ENCODE measurements at places on chromosomes 1 and 21.

- no peak for DNase-seq
Observed at GRCh38 chr1:212920896-212921295, 29.4 kb upstream of the VASH2 start.

DNA sequence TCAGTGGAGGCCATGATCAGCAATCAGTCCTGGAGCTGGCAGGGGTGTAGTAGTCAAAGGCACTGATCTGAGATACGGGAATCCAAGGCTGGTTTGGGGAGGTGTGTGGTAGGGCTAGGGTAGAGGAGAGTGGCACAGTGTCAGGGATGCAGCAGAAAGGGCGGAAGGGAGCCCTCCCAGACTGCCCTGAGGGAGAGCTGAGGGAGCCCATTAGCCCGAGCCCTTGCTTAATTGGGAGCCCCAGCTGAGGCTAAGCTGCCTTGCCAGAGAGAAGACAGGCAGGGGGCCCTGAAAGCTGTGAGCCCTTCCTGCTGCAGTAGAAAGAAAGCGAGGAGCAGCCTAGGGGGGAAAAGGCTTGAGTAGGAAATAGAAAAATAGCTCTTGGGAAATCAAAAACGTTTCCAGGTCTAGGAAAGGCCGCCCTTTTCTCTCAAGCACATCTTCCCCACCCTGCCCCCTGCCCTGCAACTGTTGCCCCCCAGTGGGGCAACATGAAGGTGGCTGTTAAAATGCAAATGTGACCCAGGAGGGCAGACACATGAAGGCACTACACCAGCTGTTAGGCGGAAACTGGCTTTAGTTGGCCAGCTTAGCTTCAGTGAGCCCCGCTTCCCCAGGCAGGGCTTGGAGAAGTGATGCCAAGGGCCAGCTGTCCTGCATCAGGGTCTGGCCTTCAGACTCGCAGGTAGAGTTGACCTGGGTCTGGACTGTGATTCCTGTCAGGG is 106.2 kb downstream of the UCK2 start:
- DNase-seq: no peak

GRCh38 chr1:30603081-30603858 is 120.1 kb downstream of the MATN1 start:
- no peak for DNase-seq

- no peak for DNase-seq
Observed at GRCh38 chr1:164054331-164054730, 504.7 kb upstream of the PBX1 start.

GRCh38 chr1:210624722-210625121 is 296.0 kb downstream of the HHAT start:
- no peak for DNase-seq

- DNase-seq: no peak
Observed at GRCh38 chr1:225484657-225485214, 56.9 kb upstream of the LBR start.

DNA sequence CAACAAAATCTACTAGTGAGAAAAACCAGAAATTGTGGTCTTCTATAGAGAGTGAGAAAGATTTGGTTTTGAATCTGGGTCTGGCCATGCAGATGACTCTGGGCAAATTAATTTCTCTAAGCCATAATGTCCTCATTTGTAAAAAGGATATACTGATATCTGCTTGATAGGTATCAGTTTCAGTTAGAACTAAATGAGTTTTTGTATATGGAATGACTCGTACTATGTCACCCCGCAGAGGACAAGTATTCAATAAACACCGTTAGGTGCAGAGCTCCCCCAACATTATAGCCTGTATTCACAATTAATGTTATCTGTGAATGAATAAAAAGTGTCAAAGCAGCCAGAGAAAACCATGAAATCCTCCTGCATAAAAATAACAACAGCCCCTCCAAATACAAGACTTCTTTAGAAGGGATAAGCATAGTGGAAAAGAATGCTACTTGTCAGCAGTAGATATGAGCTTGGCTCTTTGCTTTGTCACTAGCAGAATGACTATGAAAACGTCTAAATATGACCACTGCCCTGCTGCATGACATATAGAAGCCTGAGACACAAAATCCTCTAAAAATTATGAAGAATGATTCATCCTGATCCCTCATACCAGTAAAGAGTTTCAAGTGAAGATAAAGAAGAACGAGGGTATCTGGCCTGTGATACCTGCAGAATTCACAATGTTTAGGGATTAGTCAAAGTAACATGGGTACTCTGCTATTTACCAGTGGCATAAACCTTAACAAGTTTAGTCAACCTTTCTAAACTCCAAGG is 17.8 kb downstream of the SCAF4 start:
- DNase-seq: no peak

DNA sequence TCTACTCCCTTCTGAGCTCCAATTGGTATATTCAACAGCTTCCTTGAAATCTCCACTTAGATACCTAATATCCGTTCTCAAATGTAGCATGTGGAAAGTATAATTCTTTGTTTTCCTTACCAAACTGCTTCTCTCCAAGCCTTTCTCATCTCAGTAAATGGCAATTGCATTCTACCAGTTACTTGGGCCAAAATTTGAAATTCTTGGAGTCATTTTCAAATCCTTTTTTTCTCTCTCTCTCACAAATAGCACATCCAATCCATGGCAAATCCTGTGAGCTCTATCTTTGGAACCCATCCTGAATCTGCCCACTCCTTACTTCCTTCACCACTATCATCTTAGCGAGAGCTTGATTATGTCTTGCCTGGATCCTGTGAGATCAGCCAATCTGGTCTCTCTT is 39.3 kb upstream of the SLC35F3 start:
- no peak for DNase-seq

GRCh38 chr1:157195521-157196244 is 57.5 kb upstream of the ETV3 start:
- DNase-seq: no peak

GRCh38 chr1:53348486-53349368 is 20.9 kb upstream of the LRP8 start:
- no peak for DNase-seq

DNA sequence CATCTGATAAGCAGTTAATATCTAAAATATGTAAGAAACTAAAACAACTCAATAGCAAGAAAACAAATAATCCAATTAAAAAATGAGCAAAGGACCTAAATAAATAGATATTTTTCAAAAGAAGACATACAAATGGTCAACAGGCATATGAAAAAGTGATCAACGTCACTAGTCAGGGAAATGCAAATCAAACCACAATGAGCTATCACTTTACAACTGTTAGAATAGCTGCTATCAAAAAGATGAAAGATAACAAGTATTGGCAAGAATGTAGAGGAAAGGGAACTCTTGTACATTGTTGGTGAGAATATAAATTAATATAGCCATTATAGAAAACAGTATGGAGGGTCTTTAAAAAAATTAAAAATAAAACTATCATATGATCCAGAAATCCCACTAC is 40.7 kb upstream of the NEK7 start:
- no peak for DNase-seq

GRCh38 chr1:83796409-83796808 is 202.5 kb downstream of the TTLL7 start:
- peak; percentile 60 for DNase-seq

DNA sequence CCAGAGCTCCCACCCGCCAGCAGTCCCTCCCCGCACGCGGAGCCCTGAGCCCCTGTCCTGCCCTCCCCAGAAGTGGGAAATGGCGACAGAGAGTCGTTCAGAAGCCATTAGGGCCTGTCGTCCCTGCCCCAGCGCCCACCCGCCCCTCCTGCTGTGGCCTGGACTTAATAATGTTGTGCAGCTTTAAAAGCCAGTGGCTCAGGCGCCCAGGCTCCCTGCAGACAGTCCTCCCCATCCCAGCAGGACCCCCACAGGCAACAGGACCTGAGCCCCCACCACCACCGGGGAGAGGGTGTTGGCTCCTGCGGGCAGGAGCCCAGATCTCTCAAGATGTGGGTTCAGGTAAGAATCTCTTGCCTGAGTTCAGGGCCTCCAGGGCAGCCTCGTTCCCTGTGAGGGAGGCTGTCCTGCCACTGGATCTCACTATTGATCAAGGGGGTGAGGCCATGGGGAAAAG is 125.3 kb upstream of the RUNX3 start:
- DNase-seq: no peak

DNA sequence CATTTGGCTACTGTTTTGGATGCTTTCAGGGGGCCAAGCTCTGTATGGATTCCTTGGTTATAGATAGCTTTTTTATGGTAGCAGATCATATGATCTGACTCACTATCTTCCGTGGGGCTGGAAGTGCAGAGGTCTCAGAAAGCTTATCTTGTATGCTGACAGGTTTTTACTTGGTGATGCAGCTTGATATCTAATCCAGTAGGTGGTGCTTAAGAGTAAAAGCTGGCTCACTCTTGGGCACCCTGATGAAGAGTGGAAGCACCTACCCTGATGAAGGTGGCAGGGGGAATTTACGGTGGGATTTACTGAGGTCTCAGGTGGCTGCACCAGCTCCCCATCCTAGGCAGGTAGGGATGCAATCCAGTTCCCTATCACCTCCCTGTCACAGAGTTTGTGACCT is 151.2 kb downstream of the PTBP2 start:
- DNase-seq: no peak

GRCh38 chr21:39182484-39183271 is 573 bp downstream of the PSMG1 start:
- DNase-seq: no peak

DNA sequence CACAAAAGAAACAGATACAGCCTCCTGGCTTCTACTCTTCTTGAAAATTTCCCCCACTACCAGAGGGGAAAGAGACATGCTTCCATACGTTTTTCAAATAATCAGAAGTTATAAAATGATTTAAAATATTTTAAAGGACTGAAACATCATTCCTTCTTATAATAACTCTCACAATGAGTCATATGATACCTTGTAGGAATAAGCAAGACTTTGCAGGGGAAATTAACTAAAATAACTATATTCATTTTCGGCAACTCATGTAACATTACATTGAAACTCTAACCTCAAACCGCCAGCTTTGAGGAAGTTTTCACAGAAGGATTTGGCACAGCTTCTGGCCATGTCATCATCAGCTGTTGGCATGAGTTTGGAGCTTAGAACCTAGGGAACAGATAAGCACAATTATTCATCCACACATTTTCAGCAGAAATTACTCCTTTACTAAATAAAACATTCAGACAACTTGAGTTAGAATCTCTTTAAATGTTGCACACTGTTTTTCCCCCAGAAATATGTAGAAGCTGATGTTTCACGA is 85.9 kb downstream of the USP24 start:
- no peak for DNase-seq

- no peak for DNase-seq
Observed at GRCh38 chr21:14916676-14917141, 148.1 kb downstream of the NRIP1 start.

- no peak for DNase-seq
Observed at GRCh38 chr1:38746941-38747600, 112.5 kb downstream of the RRAGC start.

GRCh38 chr1:151407304-151407703 is 7.9 kb downstream of the PSMB4 start:
- DNase-seq: no peak

DNA sequence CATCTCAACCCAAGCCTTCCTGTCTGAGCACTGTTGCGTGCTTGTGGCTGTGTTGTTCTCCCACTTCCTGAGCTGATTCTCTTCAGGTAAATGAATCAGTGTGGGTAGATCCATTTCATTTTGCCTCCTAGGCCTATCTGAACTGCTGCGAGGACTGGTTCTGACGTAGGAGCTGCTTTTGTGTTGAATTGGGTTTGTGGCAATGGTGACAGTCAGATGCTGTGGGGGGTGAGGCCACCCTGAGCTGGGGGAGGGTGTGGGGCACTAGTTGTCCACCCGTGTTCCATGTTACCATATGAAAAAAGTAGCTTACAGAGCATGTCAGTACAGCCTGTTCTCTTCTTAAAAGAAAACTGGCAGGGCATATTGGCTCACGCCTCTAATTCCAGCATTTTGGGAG is 81.5 kb downstream of the MRPS6 start:
- no peak for DNase-seq

DNA sequence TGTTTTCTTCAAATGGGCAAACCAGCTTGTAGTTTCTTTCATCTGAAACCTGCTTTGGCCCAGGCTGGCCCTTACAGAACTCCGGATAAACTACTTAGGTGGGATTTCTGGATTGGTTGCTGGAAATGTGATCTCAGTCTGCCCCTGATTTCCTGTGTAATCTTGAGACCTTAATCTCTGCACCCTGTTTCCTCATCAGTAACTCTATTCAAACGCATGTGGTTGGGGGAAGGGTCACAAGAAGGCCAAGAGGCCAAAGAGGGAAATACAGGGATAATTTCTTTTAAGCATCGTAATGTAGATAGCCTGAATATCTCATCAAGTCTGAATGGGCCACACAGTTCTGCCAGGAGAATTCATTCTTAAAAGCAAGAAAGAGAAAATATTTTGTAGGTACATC is 483.6 kb downstream of the LTN1 start:
- no peak for DNase-seq

Measured in fibroblast of skin of left biceps (primary cell).